Activated T-helper 1 cell treated with anti-CD3 and anti-CD28 coated beads, Interleukin-12 subunit alpha, Interleukin-12 subunit beta, Interleukin-2, Interleukin-4 antibody, amounts not matched to agents 30 ng/mL and 10 ng/mL and 1 ng/mL, durations not matched to agents 14 hours and 24 hours and 36 hours (primary cell): ENCODE measurements at places on chromosomes 2 and 18.

DNA sequence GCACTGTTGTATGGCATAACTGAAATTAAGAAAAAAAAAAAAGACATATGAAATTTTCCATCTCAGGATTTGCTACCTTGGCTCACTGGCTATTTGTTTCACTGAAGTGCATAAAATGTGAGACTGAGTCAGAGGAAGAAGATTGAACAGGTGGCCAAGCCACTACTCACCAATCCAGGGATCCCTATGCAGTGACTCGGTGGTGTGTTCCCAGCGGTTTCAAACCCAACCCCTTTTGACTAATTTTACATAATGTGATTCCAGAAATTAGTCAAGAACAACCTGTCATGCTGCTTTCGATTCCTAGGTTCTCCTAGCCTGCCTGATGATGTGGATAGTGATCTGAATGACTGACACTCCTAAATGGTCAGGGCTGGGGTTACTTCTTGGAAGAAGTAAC, 77.3 kb downstream of the KLHL14 start:
- H3K4me1 ChIP-seq: no peaks in the 10 kb centered on the region
- no peak overlapping the region for H3K4me3 ChIP-seq
- H3K27me3 ChIP-seq: no peaks in the 10 kb centered on the region
- no peak overlapping the region for H3K27ac ChIP-seq

- H3K36me3 ChIP-seq: no peaks in the 10 kb centered on the region
- no peak for DNase-seq
- no peak overlapping the region for H3K4me3 ChIP-seq
- peaks cover 14% of the 10 kb centered on the region for H3K4me1 ChIP-seq
- no peak overlapping the region for H3K27ac ChIP-seq
These were observed 65.3 kb downstream of the ZC3H6 start for GRCh38 chr2:112340475-112341267.

- H3K27ac ChIP-seq: peak overlapping the region; percentile 99
- peak overlapping the region; percentile 92 for H3K4me3 ChIP-seq
- no peaks in the 10 kb centered on the region for H3K36me3 ChIP-seq
- H3K4me1 ChIP-seq: peaks cover 64% of the 10 kb centered on the region
- H3K27me3 ChIP-seq: peaks cover 2% of the 10 kb centered on the region
These were observed 41.0 kb upstream of the MGAT4A start for GRCh38 chr2:98771721-98772524.

GRCh38 chr18:69622961-69623360, 222.3 kb downstream of the DOK6 start:
- DNase-seq: no peak
- no peak overlapping the region for H3K27ac ChIP-seq
- H3K4me1 ChIP-seq: no peaks in the 10 kb centered on the region
- H3K4me3 ChIP-seq: no peak overlapping the region

DNA sequence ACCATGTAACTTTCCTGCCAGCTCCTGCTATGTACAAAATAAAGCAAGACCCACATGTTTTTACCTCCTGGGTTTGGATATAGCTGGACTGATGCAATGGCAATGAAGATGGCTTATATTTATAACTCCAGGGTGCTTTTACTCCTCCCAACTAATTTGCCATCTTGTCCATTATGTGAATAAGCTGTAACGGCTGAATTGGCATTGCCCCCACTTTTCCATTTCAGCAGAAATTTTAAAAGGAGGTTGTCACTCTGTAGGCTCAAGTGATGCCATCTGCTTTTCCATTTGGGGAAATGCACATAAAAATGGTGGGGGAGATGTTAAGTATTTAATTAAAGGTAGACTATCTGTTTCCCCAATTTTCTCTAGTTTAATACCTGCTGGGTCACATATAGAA, 345.5 kb downstream of the ERBB4 start:
- no peak overlapping the region for H3K27ac ChIP-seq
- H3K4me3 ChIP-seq: no peak overlapping the region
- H3K36me3 ChIP-seq: no peaks in the 10 kb centered on the region
- no peaks in the 10 kb centered on the region for H3K27me3 ChIP-seq

GRCh38 chr2:69223759-69224511, 163.1 kb downstream of the GFPT1 start:
- H3K4me1 ChIP-seq: no peaks in the 10 kb centered on the region
- H3K36me3 ChIP-seq: no peaks in the 10 kb centered on the region
- no peak for DNase-seq
- H3K27ac ChIP-seq: no peak overlapping the region
- no peak overlapping the region for H3K4me3 ChIP-seq
- peaks cover 10% of the 10 kb centered on the region for H3K27me3 ChIP-seq

GRCh38 chr18:36183987-36184386, 3.3 kb upstream of the MOCOS start:
- DNase-seq: no peak
- peaks cover 15% of the 10 kb centered on the region for H3K4me1 ChIP-seq
- peaks cover 12% of the 10 kb centered on the region for H3K27me3 ChIP-seq
- H3K27ac ChIP-seq: no peak overlapping the region
- H3K36me3 ChIP-seq: peaks cover 1% of the 10 kb centered on the region

DNA sequence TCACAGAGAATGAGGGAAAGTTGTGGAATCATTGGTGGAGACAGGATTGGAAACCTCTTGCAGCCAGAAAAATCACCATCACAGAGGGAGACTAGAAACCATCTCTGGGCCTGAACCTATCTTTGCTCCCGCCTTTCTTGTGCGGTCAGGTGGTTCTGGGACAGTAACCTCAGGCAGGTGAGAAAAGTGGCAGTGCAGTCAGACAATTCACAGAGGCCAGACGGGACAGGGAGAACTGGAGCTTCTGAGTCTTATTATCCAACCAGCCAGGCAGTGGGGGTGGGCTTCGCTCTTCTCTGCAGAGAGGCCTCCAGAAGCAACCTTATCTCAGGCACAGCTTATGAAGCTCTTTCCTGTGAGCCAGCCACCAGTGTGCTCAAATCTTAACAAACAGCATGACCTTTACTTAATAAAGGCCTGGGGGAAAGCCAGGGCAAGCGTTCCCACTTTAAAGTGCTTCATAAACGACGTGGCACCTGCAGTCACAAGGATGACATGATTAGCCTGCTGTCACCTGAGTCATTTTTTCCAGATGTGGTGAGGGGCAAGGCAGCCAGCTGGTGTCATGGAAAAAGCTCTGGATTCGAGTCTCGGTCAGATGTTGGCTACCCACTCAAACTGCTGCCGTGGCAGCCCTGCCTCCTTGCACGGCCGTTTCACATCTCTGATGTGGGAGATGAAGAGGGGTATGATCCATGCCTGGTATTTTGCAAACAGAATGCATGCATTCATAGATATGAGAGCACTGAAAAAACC, 109.7 kb downstream of the B3GNT2 start:
- peaks cover 78% of the 10 kb centered on the region for H3K4me1 ChIP-seq
- H3K27me3 ChIP-seq: peaks cover 8% of the 10 kb centered on the region
- DNase-seq: no peak
- peak overlapping the region; percentile 96 for H3K27ac ChIP-seq
- H3K4me3 ChIP-seq: peak overlapping the region; percentile 61

- H3K36me3 ChIP-seq: no peaks in the 10 kb centered on the region
- no peaks in the 10 kb centered on the region for H3K27me3 ChIP-seq
- no peaks in the 10 kb centered on the region for H3K4me1 ChIP-seq
- no peak overlapping the region for H3K27ac ChIP-seq
These were observed 101.9 kb downstream of the CDH20 start for GRCh38 chr18:61435064-61435652.

DNA sequence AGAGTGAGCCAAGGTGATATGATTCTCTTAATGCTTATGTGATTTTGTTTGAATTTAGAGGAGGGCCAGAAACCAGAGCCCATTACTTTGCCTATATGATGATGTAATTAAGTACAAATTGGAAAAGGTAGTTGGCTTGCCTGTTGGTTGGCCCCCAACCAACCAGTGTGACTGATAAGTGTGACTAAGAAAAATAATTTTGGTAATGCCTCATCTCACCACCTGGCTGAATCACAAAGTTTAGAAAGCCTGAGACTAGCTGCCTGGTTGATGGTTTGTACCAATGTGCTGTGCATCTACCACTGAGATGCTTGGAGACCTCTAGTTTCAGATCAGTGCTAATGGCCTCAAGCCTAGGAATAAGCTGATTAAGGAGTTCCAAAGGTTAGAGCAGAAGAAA, 338.7 kb downstream of the CDH2 start:
- no peaks in the 10 kb centered on the region for H3K27me3 ChIP-seq
- no peak overlapping the region for H3K27ac ChIP-seq
- no peaks in the 10 kb centered on the region for H3K36me3 ChIP-seq
- DNase-seq: no peak

- peak; percentile 52 for DNase-seq
- peak within 1 kb of the TSS; percentile 91 for H3K4me3 ChIP-seq
- H3K4me1 ChIP-seq: peaks cover 35% of the 10 kb centered on the region
- H3K27me3 ChIP-seq: peaks cover 3% of the 10 kb centered on the region
These were observed at the start of gene VAMP8 for GRCh38 chr2:85577386-85578242. VAMP8 (plus strand) TSS chr2:85577586; CDS start chr2:85577647, 61 bp downstream.

GRCh38 chr2:47719099-47719498, 63.8 kb upstream of the MSH6 start:
- H3K27me3 ChIP-seq: peaks cover 7% of the 10 kb centered on the region
- H3K4me1 ChIP-seq: no peaks in the 10 kb centered on the region
- H3K36me3 ChIP-seq: no peaks in the 10 kb centered on the region
- DNase-seq: no peak
- no peak overlapping the region for H3K27ac ChIP-seq

GRCh38 chr2:82007071-82007664, 1702.6 kb upstream of the LRRTM1 start:
- no peak for DNase-seq
- no peaks in the 10 kb centered on the region for H3K4me1 ChIP-seq
- no peaks in the 10 kb centered on the region for H3K27me3 ChIP-seq

- no peak overlapping the region for H3K4me3 ChIP-seq
- H3K4me1 ChIP-seq: peaks cover 9% of the 10 kb centered on the region
- H3K27ac ChIP-seq: no peak overlapping the region
- H3K36me3 ChIP-seq: no peaks in the 10 kb centered on the region
These were observed 60.7 kb downstream of the ARMC9 start for GRCh38 chr2:231259104-231259503.

DNA sequence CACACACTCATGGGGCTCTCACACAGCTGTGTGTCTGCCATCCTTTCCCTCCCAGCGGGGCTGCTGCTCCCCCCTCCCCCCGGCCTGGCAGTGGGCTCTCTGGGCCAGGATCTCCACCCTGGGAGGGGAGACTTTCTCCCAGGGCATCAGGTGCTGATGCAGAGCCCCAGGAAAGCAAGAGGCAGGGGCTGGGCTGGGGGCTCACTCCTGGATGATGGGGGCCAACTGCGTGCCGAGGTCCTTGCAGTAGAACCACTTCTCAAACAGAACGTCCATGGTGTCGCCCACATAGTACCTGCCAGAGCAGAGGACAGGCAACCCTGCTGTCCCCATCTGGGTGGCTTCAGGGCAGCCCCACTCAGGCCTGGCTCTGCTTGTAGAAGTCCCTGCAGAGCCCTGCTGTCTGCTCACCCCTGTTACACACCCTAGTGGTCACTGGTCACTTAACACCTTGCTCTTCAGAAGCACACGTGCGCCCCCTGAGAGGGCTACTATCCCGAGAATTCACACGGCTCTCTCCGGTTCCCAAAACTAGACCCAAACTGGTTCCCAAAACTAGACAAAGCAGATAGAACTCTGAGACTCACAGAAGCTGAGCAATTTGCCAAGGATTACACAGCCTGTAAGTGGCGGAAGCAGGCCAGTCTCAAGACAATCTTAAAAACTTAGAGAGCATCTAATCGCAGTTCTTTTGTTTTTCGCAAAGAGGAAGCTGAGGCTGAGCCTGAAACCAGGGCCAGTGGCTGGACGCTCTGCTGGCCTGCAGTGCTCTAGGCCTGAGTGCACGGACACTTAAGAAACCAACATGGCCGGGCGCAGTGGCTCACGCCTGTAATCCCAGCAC, 6.6 kb upstream of the OXER1 start:
- H3K4me1 ChIP-seq: peaks cover 3% of the 10 kb centered on the region
- no peaks in the 10 kb centered on the region for H3K36me3 ChIP-seq
- H3K27me3 ChIP-seq: peaks cover 2% of the 10 kb centered on the region
- DNase-seq: no peak
- H3K27ac ChIP-seq: no peak overlapping the region
- no peak overlapping the region for H3K4me3 ChIP-seq

DNA sequence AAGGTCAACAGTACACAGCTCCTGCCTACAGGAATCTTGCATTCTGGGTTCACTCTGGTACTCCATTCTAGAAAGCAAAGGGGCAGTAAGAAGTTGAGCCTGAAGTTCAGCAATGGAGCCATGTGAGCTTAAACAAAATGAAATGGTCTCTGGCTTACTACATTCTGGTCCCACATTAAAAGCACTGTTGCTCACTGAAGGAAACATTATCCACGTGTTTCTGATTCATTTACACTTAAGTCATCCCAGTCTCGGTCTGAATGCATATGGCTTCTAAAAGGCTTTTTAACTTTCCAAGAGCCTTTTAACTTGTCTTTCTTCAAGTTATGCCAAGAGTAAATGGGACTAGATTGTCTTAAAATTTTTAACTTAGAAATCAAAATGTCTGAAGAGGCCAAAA, 177.8 kb downstream of the LNPK start:
- no peaks in the 10 kb centered on the region for H3K4me1 ChIP-seq
- no peak overlapping the region for H3K4me3 ChIP-seq

- H3K27me3 ChIP-seq: peaks cover 8% of the 10 kb centered on the region
- no peak overlapping the region for H3K4me3 ChIP-seq
- no peak for DNase-seq
- H3K4me1 ChIP-seq: peaks cover 17% of the 10 kb centered on the region
These were observed 77.8 kb downstream of the MYO1B start for GRCh38 chr2:191322828-191323506.

DNA sequence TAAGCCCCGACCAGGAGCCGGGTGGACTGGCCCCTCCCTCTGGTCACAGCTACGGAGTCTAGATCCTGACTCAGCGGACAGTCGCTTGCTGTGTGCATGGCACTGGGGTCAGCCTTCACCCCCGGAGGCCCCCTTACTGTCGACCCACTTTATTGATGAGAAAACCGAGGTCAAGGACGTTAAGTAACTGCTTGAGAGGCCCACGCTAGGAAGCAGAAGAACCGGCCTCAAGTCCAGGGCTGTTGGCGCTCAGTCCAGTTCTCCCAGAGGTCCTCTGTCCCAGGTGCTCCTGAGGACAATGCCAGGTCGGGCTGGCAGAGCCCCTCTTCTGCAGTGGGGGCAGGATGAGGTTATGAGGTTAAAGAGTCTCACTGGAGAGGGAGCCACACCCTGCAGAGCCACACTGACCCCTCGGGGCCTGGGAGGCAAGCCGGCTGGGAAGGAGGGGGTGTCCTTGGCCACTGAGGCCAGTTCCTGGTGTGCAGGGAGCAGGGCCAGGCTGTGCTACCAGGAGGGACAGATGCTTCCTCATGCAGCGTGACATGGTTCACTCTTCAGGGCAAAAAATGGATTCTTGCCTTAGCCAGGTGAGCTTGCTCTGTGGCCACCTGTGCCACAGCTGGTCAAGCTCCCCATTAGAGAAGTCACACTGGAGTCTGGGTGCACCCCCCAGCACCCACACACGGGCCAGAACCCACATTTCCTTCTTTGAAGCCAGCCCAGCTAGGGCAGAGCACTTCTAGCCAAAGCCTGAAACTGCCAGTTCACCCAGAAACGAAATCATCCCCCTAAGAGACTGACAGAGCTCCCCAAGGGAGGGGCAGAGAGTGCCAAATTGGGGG, 47.3 kb upstream of the HPCAL1 start:
- no peak overlapping the region for H3K27ac ChIP-seq
- H3K4me1 ChIP-seq: no peaks in the 10 kb centered on the region
- DNase-seq: no peak
- peaks cover 2% of the 10 kb centered on the region for H3K36me3 ChIP-seq

- no peak overlapping the region for H3K4me3 ChIP-seq
- H3K4me1 ChIP-seq: no peaks in the 10 kb centered on the region
- H3K36me3 ChIP-seq: no peaks in the 10 kb centered on the region
- H3K27me3 ChIP-seq: no peaks in the 10 kb centered on the region
- DNase-seq: no peak
These were observed 265.1 kb downstream of the RIT2 start for GRCh38 chr18:42850174-42851083.

- no peak overlapping the region for H3K4me3 ChIP-seq
- no peaks in the 10 kb centered on the region for H3K36me3 ChIP-seq
- no peak for DNase-seq
- no peaks in the 10 kb centered on the region for H3K27me3 ChIP-seq
These were observed 45.2 kb upstream of the FAM117B start for GRCh38 chr2:202589582-202589949.
